GM23338 (cell line): ENCODE measurements at places on chromosomes 4 and X. TPM values are rescaled to one million over a fixed set of nuclear protein-coding genes. Genes with fewer than 3 reads are reported as not detected.

MGST2 gene
- 4.6 and 8.3 TPM in 2 replicates for total RNA-seq

DNA sequence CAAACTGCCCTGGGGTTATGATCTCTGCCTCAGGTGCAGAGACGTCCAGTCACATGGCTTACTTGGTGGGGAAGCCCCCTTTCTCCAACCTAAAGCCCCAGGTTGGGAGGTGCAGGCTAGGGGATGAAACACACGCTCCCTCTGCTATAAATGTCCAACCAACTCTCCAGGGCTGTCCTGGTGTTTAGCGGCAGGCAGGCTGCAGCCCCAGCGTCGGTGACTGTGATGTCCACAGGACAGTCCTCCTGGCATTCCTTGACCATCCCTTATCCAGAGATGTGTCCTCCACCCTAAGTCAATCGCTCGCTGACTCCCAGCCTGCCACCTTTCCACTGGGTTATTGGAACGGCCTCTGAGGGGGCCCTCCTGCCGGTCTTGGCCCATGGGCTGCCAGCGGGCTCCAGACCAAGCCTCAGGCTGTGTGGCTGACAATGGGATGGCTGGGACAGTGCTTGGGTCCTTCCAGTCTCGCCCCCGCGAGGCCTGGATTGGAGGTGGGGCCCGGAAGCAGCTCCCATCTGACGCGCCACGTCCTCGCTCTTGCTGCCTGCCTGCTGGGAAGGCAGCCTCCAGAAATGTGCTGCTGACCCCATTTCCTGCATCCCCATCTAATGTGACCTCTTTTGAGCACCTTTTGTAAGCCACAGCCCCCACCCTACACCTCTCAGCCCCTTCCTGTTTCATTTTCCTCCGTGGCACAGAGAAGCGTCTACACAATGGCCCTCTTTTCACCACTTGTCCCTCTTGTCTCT is 60.8 kb upstream of the ADRA2C start:
- peaks cover 6% of the 10 kb centered on the region; the same call in 1 of the 2 replicates for H3K4me1 ChIP-seq
- no peaks in the 10 kb centered on the region for H3K36me3 ChIP-seq
- H3K27ac ChIP-seq = no peak overlapping the region
- DNase-seq = no peak
- H3K4me3 ChIP-seq = no peak overlapping the region

AKAP14 gene
- 2.5 TPM in 1 of 2 replicates, not detected in the other for total RNA-seq

DNA sequence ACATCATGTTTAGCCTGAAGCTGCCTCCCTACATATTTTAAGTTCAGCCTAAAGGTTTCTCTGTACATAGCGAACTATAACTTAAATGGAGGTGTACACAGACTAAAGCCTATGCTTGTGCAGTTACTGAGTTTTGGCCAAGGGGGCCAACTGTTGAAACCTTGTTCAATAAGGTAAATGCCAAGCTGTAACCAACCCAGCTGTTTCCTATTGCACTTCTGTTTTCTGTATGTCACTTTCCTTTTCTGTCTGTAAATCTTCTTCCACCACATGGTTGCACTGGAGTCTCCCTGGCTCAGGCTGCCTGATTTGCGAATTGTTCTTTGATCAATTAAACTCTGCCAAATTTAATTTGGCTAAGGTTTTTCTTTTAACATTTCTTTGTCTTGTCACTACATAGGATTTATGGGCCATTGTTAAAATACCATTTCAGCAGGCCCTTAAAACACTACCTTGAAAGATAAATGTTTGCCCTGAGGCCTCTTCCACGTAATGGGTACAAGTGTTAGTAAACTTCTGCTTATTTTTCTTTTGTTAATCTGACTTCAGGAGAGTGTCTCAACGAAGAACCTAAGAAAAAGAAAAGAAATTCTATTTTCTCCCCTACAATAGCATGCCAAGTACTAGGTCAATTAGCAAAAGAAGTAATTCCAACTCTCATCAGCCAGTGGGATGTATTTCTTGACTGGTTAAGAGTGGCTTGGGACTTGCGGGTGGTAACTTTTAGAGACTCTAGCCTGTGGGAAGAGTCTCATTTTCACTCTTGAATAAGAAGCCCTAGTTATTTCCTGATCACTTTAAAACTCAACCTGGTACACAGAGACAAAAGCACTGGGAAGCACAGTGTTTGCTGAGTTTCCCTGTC is 45.7 kb upstream of the PRSS12 start:
- peaks cover 50% of the 10 kb centered on the region for H3K4me1 ChIP-seq
- H3K27ac ChIP-seq = 0 out of 2 replicates have a peak overlapping the region, but pooled peaks have one; percentile 17
- DNase-seq = no peak
- H3K27me3 ChIP-seq = no peaks in the 10 kb centered on the region
- no peaks in the 10 kb centered on the region for H3K36me3 ChIP-seq

DNA sequence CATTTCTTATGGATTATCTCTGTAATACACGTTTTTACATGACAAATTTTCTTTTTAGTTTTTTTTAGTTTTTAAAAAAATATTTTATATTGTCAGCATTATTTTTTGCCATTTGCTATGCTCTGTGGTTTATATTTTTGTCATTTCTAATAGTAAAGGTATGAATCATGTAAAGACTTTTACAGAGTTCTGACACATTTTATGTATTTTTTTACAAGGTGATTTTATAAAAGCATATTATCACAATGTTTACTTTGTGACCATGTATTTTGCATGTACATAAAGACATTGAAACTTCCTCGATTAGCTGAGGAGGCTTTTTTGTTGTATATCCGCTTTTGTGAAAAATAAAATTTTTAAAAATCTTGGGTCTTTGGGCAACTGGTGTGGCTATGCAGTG is 1705.1 kb downstream of the PCDH7 start:
- H3K4me3 ChIP-seq = no peak overlapping the region
- H3K36me3 ChIP-seq = no peaks in the 10 kb centered on the region
- DNase-seq = no peak
- no peaks in the 10 kb centered on the region for H3K4me1 ChIP-seq
- H3K27ac ChIP-seq = no peak overlapping the region

DNA sequence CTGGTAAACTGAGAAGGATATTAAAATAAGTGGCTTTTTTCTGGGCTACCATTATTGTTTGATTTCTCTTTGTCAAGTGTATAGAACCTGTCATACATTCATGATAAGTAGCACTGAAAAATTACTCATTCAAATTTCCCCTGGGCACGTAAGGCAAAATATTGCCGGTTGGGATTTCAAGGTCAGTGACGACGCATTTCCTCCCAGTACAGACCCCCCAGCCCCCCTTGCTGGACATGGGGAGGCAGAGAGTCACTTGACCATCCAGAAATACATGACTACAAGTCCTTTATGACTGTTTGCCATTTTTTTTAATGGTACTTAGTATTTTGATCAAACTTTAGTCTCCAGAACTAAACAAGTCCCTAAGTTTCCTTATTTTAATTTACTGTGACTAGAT is 6.8 kb upstream of the MND1 start:
- H3K4me3 ChIP-seq = no peak overlapping the region
- H3K27me3 ChIP-seq = no peaks in the 10 kb centered on the region
- DNase-seq = no peak
- peaks cover 21% of the 10 kb centered on the region for H3K4me1 ChIP-seq

PPP1R2C gene
- total RNA-seq = not detected in 2 replicates

GRCh38 chr4:61984260-61984909 is 784.3 kb downstream of the ADGRL3 start:
- no peak overlapping the region for H3K27ac ChIP-seq
- H3K4me3 ChIP-seq = no peak overlapping the region
- H3K27me3 ChIP-seq = no peaks in the 10 kb centered on the region
- no peaks in the 10 kb centered on the region for H3K36me3 ChIP-seq
- peak; percentile 64 for DNase-seq
- no peaks in the 10 kb centered on the region for H3K4me1 ChIP-seq

DNA sequence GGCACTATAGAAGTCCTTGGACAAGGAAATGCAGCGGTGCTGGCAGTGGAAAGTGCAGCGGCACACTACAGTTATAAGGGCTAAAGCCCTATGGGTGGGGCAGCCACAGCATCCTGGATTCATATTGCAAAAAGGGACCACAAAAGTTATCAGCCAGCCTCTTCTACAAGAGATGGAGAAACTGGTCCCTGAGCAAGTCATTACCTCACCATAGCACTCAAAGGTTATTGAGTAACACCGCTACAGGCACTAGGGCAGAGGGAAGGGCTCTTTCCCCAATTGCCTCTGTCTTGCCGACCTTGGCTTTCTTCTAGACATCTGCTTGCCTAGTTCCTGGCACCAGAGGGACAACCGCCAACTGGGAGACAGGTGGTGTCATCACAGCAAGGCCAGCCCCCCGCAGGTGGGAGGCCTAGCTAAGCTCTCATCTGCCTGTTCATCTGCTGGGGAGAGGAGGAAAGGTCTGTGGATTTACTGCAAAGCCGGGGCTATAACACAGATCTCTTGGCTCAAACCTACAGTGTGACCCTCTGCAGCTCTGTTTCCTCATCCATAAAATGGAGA is 600.0 kb downstream of the BCOR start:
- no peak overlapping the region for H3K4me3 ChIP-seq
- no peak for DNase-seq
- no peaks in the 10 kb centered on the region for H3K27me3 ChIP-seq
- no peaks in the 10 kb centered on the region for H3K36me3 ChIP-seq
- no peaks in the 10 kb centered on the region for H3K4me1 ChIP-seq

DNA sequence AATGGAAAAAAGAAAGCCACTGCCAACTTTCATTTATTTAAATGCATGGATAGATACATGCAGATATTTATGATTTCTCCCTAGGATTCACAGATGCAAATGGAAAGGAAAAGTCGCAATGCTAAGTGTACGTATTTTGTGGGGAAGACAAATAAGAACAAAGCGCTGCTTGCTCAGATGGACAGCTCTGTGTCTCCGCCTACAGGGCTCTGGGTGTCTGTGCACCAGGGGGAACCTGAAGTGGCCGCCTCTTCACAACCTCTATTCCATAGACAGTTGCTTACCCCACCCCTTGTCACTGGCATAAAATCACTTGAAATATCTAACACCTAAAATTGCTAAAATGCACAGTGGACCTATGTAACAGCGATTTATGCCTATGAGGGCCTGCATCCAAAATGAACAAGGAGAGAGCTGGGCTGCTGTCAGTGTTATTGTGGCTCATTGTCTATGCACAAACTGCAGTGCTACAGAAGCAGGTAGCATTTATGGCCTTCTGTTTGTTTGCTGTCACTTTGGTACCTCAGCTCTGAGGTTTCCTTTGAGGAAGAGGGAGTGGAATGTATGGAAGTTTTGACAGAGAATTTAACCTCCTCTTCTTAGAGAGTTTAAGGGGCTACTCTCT is 58.6 kb upstream of the PAGE1 start:
- DNase-seq = peak; percentile 60
- H3K4me1 ChIP-seq = no peaks in the 10 kb centered on the region
- H3K27me3 ChIP-seq = no peaks in the 10 kb centered on the region
- no peak overlapping the region for H3K27ac ChIP-seq

DNA sequence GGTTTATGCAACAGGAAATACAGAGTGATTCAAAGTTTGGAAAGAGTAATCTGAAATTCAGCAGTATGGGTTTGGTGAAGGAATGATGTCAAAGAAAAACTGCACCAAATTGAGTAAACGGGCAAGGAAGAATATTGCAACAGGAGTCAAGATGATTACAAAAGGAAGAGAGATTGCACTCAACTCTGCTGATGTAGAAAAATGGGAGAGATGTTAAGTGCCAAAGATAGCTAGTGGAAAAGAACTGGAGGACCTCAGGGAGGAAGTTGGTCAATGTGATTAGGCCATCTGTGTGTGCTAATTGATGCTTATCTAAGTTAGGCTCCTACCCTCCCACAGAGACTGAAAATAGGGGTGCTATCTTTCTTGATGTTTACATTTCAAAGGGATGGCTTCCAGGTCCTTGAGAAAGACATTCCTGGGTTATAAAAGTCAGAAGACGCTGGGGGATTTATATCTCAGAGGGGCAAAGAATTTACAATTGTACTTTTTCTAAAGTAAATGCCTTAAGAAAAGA is 167.4 kb upstream of the FAM47A start:
- peaks cover 31% of the 10 kb centered on the region for H3K27me3 ChIP-seq
- H3K27ac ChIP-seq = no peak overlapping the region
- DNase-seq = peak; percentile 11

- H3K27ac ChIP-seq = no peak overlapping the region
- H3K27me3 ChIP-seq = no peaks in the 10 kb centered on the region
Observed at GRCh38 chrX:17710871-17711301, 26.4 kb upstream of the SCML1 start.

DNA sequence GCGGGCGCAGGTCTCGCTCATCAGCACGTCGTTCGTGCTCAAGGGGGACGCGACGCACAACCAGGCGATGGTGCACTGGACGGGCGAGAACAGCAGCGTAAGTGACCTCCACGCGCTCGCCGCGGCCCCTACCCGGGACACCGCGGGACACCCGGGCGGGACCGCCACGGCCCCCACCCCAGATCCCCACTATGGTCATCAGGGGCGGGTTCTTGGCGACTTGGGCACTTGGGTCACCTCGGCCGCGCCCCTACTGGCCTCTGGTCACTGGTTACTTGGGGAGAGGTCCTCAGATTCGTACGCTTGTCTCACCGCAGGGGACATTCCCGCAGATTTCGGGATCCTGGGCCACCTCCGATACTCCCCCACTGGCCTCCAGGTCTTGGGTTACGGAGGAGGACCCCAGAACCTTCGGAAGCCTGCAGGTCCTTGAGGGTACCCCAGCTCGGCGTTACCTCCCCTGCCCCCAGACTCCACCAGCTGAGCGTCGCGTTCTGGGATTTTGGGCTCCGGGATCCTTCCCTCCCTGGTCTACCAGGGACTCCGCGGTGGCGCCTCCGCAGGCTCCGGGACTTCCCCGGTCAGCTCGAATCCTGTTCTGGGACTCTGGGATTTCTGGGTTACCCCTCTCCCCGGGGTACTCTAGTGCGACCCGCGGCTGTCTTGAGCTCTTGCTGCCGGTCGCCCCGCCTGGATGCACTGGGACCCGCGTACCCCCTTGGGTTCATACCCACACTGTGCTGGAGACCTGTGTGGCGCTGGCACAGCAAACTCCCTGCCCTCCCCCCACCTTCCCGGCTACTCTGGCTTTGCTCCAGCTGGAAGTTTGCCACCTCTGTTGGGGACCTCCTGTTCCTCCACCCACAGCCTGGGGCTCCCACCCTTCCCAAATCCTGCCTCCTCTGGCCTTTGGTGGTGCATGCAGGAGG is 956 bp downstream of the SORCS2 start:
- H3K36me3 ChIP-seq = no peaks in the 10 kb centered on the region
- peaks cover 22% of the 10 kb centered on the region for H3K27me3 ChIP-seq
- DNase-seq = peak; percentile 52
- peak overlapping the region; percentile 73 for H3K4me3 ChIP-seq

DNA sequence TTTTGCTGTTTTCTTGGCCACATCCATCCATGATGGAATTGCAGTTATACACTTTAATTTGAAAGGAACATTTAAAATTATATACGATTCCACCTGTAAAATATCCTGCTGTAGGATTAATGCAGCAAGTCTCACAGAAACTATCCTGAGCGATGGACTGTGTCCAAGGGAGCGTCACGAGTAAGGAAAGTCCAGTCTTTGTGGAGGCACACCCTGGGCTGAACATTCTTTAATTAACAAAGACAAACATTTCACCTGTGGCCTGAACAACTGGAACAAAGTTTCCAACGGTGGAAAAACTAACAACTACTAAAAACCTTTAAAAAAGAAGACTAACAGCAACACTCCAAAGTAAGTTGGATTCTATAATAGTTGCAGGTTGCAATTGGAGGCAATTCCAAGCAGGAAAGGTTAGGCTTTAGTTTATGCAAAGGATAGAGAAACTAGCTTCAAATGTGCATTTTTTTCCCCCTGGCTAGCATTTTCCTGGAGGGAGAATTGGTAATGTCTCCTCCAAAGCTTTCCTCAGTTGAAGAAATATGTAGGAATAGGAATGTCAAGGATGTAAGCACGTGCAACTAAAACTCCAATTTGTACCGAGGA is 11.0 kb downstream of the EREG start:
- no peaks in the 10 kb centered on the region for H3K27me3 ChIP-seq
- H3K4me3 ChIP-seq = no peak overlapping the region
- H3K27ac ChIP-seq = no peak overlapping the region
